ENCODE measurements at places on chromosomes 6 and 20.

GRCh38 chr20:24683676-24684075 is 214.2 kb downstream of the SYNDIG1 start:
- no peak for DNase-seq

- no peak for DNase-seq
These were observed 962.7 kb downstream of the GRIK2 start for GRCh38 chr6:102356170-102356569.

- no peak for DNase-seq
These were observed 20.4 kb upstream of the BMP2 start for GRCh38 chr20:6746901-6747609.

- DNase-seq = no peak
These were observed 407.0 kb upstream of the SASH1 start for GRCh38 chr6:147935656-147936055.

- no peak for DNase-seq
These were observed 96.1 kb downstream of the LAMA2 start for GRCh38 chr6:128979071-128979470.

DNA sequence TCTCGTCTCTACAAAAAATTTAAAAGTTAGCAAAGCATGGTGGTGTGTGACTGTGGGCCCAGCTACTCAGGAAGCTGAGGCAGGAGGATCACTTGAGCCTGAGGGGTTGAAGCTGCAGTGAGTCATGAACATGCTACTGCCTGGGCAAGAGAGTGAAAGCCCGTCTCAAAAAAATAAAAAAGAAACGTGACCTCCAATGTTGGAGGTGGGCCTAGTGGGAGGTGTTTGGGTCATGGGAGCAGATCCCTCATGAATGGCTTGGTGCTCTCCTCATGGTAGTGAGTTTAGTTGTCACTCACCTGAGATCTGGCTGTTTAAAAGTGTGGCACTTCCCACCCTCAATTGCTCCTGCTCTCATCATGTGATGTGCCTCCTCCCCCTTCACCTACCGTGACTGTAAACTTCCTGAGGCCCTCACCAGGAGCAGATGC is 24.3 kb downstream of the RBL1 start:
- DNase-seq = no peak

GRCh38 chr20:34389954-34390555 is 27.0 kb downstream of the ITCH start:
- no peak for DNase-seq

DNA sequence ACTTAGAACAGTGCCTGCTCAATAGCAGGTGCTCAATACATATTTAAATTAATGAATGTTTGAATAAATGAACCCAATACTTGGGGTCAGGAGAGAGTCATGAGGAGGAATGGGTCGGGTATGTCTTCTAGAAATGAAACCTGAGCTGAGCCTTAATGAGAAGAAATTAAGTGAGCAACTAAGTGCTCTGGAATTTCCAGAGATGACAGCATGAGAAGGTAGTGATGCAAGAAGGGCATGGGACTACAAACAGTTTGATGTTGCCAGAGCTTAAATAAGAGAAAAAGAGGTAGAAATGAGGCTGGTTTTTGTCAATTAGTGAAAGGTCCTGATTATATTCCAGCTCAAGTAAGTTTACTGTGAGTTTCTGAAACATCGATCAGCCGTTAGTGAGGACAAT is 82.9 kb downstream of the PDE10A start:
- DNase-seq = no peak

DNA sequence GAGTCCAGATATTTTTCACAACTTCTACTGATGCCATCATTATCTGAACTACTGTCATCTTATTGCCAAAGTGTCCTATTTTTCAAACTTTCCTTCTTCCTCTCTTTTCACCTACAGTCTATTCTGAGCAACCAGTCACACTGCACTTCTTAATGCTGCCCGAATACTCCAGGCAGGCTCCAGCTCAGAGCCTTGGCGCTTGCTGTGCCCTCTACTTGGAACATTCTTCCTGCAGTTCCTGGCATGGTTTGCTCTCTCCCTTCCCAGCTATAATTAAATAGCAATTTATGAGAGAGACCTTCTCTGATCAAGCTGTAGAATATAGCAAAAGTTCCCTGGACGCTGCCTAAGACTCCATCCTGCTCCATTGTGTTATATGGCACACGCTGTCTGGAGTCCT is 831.6 kb downstream of the QKI start:
- DNase-seq = no peak

DNA sequence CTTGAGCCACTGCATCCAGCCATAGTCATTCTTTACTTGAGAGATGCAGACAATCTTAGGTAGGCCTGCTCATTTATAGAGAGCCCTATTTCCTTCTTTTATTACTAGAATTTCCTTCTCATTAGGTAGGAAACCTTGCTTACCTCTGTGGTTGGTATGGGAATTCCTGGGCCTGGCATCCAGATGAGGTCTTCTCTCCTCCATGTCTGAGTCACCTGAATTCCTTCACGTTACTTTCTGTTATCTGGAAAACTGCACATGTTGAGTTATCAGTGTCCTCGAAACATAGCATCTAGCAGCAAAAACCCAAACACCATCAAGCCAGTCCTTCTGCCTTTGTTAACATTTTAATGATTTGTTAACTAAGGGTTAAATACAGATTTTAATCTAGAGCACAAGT is 2.2 kb downstream of the ZNFX1 start:
- DNase-seq = no peak

DNA sequence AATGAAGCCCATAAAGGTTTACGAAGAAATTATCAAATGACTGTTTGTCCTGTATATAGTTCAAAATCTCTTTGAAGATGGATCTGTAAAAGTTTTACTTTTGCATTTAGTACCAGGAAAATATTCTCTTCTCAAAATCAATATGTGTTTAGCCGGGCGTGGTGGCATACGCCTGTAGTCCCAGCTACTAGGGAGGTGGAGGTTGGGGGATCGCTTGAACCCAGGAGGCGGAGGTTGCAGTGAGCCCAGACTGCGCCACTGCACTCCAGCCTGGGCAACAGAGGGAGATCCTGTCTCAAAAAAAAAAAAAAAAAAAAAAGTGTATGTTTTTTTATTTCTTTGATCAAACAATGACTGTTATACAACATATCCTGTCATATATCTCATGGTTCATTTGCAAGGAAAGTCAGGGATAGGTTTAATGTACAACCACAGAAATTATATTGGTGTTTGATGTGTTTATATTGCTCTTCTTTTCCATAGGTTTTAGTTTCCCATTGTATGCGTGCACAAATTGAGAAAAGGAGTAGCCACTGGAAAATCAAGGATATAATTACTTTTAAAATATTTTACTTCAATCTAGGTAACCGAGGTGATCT is 40.1 kb downstream of the SOX4 start:
- no peak for DNase-seq

GRCh38 chr20:2219481-2220006 is 76.3 kb upstream of the TGM3 start:
- no peak for DNase-seq

DNA sequence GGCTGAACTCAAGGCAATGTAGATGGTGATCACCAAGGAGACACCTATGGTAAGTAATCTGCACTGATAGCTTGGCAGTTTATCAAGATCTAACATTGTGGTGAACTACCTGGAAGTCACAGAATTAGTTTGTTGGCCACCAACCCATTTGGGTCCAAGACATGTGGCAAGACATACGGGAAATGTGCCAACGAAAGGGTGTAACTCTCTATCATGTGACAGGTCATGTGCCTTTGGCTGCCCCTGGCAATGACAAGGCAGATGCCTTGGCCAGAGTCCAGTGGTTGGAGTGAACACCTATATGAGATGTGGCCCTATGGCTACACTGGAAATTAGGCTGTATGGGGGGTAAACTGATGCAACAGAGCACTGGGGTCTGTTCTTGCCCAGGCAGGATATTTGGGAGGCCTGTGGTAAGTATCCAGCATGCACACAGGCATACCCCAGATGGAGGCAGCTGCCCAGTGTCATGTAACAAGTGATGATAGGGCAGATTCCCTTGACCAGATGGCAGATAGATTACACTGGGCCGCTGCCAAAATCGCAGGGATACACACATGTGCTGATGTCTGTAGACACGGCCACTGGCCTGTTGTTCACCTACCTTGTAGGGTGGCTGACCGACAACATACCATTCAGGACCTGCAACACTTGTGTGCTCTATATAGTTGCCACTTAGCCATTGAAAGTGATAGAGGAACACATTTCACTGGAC is 35.5 kb upstream of the HSF2 start:
- no peak for DNase-seq

DNA sequence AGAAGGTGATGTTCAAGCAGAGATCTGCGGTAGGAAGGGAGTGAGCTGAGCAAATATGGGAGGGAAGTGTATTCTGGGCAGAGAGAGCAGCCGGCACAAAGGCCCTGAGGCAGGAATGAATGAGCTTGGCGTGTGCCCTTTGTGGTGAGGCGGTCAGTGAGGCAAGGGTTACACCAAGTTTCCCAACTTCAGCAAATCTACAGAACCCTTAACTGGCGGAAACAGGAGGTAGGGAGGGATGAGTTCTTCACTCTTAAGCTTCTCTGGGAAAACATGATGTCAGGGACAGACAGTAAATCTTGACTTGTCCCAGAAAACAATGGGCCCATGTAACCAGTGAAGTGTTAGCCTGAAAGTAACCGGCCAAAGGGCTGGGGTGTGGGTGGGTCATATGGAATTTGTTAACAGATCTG is 97.1 kb upstream of the PTPN1 start:
- no peak for DNase-seq

GRCh38 chr20:1807394-1807793 is 87.8 kb upstream of the SIRPA start:
- no peak for DNase-seq

DNA sequence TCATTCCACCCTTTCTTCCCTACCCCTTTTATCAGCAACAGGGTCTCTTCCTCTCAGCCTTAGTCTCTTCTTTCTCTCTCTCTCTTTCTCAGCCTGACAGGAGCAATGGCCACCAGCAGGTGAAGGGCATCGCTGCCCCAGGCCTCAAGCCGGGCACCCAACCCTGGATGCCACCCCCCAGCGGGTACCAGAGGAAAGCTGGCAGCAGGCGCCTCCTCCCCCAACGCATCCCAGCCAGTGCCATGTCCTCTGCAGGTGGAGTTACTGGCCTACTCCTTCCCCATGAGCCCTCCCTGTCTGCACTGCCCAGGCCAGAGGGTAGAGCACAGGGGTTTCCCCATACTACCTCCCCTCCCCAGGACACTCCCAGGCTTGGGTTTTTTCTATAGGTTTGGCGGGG is 32.2 kb downstream of the EIF2S2 start:
- no peak for DNase-seq

GRCh38 chr6:31639043-31639442 is 13.4 kb downstream of the BAG6 start:
- DNase-seq = no peak

DNA sequence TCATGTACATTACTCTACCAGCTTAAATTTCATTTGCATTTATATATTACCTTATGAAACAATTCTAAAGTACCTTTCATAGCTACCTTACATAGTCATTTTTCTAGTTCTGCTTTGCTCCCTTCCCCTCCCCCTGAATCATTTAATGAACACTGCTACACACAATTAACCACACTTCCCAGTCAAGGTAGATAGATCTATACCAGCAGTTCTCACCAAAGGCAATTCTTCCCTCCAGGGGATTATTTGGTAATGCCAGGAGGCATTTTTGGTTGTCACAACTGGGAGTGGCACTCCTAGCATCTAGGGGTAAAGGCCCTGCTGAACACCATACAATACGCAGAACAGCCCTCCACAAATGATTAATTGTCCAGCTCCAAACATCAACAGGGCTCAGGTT is 143.9 kb upstream of the SHLD1 start:
- DNase-seq = no peak

- no peak for DNase-seq
These were observed 35.0 kb upstream of the SLC22A16 start for GRCh38 chr6:110511401-110511800.

DNA sequence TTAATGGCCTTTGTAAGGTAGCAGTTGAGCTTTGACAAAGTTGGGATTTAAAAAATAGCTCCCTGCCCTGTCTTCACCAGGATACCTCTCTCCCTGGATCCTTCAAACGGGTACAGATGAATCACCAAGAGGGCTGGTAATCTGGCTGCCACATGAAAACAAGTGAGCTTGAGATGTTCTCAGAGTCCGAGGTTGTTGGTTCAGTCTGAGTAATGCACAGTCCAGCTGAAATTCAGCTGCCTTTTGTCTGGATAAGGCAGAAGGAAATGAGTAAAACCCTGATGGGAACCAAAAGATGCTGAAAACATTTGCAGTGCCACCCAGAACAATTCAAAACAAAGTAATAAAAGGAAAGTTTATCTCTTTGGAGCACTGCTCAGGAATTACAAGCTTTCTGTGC is 86.8 kb downstream of the GJA1 start:
- DNase-seq = no peak

DNA sequence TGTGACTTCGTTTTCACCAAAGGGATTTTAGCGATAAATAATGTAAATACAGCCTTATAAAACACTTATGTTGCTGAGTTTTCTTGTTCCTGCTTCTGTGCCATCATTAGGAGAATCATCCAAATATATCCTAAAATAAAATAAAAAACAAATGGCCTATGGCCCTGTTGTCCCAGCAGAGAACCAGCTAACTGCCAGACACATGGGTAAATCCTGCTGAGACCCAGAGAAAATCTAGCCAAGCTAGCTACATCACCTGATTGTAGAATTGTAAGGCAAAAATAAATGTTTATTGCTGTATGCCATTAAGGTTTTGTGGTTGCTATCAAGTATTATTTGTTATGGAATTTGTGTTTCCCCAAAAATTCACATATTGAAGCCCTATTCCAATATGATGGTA is 631.2 kb upstream of the SYNCRIP start:
- DNase-seq = no peak

DNA sequence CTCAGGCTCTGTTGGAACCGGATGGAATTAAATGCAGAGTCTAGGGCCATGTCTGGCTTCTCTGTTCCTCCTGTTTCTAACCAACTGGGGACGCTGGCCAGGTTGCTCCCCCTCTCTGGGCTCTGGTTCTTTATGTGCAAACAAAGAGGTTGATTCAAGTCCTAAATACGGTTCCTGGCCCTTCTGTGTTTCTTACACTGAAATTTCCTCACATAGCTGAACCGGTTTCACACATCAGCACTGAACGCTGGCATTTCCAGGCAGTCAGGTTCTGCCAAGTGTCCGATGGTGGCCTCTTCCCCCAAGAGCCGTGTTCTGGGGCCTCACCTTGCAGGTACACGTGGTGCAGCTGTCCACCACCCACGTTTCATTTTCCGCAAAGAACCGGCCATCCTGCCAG is 13.5 kb downstream of the THBS2 start:
- no peak for DNase-seq

- no peak for DNase-seq
These were observed 64.2 kb downstream of the F13A1 start for GRCh38 chr6:6256259-6256658.

- DNase-seq = no peak
These were observed 221.3 kb downstream of the QKI start for GRCh38 chr6:163635731-163636364.

DNA sequence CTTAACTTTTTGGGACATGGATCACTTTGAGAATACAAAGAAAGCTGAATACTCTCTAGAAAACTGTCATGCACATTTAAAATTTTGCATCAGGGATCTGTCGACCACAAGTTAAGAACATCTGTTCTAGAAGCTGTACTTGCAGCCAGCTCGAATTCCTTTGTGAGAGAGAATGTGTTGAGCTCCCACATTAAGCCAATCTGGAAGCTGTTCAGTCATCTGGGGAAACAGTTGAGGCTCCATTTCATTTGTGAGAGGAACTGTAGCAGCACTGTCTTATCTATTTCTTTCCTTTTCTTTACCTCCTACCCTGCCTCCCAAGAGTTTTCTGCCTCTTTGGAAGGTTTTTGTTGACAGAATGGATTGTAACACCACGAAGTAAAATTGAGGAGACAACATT is 50.8 kb downstream of the KAT14 start:
- DNase-seq = no peak

All from nucleus accumbens (tissue), 56 donors.